Effector memory CD4-positive, alpha-beta T cell (primary cell): ENCODE measurements at places on chromosomes 1 and 21.

GRCh38 chr1:234246638-234247116 lies 126.6 kb upstream of the COA6 start:
- no peak for DNase-seq

- no peak for DNase-seq
Measured at GRCh38 chr21:44905728-44906090, 15.0 kb downstream of the ITGB2 start.

GRCh38 chr1:228794810-228795209 lies 59.5 kb downstream of the RHOU start:
- DNase-seq, result no peak

DNA sequence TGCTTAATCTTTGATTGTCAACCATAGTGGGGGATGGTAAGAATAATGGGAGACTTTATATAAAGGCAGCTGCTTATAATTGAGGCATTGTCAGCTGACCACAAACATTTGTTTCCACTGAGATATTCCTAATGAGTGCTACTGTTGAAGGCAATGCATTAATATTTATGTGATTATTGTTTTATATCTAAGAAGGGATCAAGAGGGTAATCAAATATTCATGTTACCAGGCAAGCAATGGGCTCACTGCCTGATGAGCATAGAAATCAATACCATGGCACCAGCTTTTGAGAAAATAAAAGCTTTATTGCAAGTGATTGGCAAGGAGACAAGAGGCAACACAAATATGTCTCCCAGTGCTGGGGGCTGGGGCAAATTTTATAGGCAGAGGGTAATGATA lies 706.7 kb upstream of the ADAMTS5 start:
- no peak for DNase-seq

DNA sequence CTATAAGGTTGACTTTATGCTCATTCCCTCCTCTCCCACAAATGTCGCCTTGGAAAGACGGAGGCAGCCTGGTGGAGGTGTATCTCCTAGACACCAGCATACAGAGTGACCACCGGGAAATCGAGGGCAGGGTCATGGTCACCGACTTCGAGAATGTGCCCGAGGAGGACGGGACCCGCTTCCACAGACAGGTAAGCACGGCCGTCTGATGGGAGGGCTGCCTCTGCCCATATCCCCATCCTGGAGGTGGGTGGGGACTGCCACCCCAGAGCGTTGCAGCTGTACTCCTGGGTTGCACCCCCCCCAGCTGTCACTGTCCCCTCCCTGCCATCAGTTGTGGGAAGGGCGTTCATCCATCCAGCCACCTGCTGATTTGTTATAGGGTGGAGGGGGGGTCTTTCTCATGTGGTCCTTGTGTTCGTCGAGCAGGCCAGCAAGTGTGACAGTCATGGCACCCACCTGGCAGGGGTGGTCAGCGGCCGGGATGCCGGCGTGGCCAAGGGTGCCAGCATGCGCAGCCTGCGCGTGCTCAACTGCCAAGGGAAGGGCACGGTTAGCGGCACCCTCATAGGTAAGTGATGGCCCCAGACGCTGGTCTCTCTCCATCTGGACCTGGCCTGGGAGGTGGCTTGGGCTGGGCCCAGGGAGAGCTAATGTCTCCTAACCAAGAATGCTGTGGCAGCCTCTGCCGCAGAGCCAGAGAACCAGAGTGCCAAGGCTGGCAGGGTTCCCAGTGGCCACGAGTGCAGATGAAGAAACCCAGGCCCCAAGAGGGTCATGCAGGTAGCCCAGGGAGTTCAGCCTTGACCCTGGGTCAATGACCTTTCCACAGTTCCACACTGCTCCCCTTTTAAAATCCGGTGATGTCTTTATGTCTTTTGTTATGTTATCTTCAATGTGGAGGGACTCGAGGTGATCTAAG lies 13.1 kb downstream of the PCSK9 start:
- no peak for DNase-seq

GRCh38 chr1:32761253-32761877 lies 55.8 kb downstream of the YARS1 start:
- no peak for DNase-seq

DNA sequence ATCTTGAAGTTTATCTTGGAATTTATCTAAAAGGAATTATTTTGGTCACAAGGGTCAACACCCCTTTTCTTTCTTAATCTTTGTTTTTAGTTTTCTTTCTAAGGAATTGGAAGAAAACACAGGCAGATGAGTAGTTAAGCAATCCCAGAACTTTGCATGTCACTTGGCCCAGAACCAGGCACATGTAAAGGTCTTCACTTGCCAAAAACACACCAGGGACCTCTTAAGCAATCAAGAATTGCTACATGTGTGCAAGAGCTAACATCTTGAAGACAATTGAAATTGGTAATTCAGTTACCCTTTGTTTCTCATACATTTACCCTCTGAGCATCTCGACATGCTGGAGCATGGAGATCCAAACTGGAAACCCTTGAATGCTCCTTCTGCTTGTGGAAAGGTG lies 114.2 kb downstream of the ZC3H11B start:
- no peak for DNase-seq

DNA sequence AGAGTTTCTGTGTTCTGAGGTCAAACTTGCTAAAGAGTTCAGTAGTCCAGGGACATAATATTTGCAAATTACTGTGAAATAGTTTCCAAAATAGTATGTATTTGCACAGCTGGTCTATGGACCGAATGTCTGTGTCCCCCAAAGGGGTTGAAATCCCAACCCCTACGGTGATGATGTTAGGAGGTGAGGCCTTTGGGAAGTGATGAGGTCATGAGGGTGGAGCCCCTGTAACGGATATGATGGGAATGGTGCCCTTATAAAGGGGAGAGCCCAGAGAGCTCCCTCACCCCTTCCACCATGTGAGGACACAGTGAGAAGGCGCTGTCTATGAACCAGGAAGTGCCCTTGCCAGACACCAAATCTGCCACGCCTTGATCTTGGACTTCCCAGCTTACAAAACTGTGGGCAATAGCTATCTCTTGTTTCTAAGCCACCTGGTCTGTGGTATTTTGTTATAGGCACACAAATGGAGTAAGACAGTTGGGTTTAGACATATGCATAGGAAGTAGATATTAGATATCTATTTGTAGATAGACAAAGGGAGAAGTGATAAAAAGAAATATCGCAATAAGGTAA lies 21.7 kb downstream of the RNF187 start:
- no peak for DNase-seq

DNA sequence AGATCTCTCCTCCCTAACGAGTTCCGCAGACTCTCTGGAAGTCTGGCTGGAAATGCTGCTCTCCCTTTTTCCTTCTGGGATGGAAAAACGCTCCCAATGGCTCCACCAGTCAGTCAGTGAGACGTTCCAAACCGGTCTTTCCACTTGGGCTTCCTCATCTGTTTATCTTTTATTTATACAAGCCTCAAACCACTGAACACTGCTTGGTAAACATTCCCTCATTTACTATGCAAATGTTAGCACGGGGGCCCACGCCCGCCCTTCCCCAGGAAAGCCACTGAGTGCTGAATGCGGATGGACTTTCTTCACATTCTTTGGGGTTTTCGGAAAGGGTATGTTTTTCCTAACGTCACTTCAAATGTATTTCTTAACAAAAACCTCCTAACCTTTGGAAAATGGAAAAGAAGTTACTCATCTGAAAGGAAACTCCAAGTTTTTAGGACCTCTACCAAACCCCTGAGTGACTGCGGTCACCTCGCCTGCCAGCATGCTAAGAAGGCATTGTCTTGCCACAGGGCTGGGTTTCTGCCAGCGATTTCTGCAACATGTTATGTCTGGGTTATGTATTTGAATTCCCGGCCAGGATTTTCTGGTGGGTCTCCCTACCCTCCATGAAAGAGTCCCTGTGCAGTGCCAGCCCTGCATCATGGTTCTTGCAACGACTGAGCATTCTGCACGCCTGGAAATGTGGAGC lies 14.0 kb upstream of the UMODL1 start:
- no peak for DNase-seq

GRCh38 chr1:229554886-229555621 lies 3.5 kb downstream of the ABCB10 start:
- DNase-seq, result no peak

- DNase-seq, result no peak
Measured at GRCh38 chr1:97893844-97894243, 27.0 kb downstream of the DPYD start.

- no peak for DNase-seq
Measured at GRCh38 chr1:234913278-234913649, 215.4 kb downstream of the TOMM20 start.

GRCh38 chr1:84010136-84010535 lies 11.2 kb upstream of the TTLL7 start:
- no peak for DNase-seq

GRCh38 chr1:47814612-47815395 lies 182.4 kb downstream of the TRABD2B start:
- DNase-seq, result no peak

- DNase-seq, result no peak
Measured at GRCh38 chr1:45442272-45442671, 48.7 kb downstream of the TESK2 start.

DNA sequence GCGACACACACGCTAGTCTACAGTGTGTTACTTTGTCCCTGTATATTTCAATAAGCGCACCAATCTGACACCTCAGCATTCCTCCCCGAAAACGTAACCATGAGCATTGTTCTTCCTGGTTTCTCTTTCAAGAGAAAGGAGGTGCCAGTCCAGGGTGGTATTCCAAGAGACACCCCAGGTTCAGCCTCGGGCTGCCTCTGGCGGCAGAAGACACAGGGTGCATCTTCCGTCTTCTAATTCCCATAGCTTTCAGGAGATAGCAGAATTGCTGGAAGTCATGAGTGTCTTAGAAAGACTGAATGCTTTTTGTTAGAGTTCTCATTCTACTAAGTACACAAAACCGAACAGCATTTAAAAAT lies 15.9 kb upstream of the RGS8 start:
- DNase-seq, result no peak

DNA sequence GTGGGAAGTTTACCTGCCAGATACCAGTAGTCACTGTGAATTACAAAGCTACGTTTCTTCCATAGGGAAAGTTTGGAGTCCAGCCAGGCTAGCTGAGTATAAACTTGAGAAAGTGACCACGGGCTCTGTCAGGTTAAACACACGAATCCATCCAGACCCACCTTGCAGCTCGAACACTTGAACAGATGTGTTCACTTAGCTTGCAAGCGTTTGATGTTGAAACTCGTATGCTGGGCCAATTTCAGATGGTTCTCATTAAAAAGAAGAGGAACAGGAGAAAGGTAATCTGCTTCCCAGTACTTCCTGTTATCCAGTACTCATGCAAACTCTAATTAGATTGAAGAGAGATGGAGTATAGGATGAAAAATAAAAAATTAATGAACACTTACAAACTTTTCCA lies 636.4 kb downstream of the SMYD3 start:
- DNase-seq, result no peak

GRCh38 chr1:220565670-220566069 lies 37.7 kb downstream of the MARK1 start:
- DNase-seq, result no peak

DNA sequence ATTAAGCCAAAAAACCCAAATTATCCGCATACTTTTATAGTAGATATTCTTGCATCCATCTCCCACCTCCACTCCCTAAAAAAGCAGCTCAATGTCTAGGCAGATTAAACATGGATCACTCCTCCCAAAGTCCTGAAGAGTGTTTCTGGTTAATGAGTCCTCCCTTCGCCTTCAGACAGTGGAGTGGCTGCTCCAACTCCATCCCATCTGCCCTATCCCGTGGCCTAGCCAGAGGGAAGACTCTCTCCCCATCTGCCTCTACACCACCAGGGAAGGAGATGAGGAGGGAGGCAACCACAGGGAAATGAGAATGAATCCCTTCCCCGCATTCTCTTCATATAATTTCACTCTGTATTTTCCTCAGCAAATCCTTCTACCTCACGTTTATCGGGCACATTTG lies 103.8 kb downstream of the SLC45A1 start:
- DNase-seq, result no peak

DNA sequence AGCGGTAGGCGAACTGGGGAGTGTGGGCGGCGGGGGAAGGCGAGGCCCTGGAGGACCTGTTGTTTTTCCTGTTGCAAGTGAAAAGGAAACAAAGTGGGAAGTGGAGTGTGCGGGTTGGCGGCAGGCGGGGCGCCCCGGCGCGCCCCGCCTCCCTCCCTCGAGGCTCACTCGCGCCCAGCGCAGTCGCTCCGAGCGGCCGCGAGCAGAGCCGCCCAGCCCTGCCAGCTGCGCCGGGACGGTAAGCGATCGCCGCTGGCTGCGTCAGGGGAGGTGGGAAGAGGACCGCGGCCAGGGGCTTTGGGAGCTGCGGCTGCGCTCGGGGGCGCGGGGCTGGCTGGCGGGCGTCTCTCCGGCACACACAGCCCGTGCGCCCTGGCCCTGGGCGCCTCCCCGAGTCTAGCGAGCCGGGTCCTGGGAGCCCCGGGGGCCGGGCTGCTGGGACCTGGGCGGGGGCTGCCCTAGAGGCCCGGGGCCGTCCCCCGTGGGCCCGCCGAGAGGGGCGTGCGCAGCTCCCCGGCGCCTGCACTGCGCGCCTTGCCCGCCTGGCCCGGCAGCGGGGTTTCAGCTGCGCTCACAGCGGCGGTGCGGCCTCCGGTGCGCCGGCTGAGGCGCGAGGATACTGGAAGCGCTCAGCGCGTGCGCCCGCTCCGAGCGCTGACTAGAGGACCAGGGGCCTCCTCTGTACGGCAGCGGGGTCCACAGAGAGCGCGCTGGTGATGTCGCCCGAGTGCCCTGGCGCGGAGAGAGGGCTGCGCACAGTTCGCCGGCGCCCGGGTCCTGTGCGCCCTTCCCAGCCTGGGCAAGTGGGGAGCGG lies at the start of gene PIK3CD:
Gene PIK3CD (plus strand): TSS at position 167 of the 814 bp plus-strand sequence. CDS start 58,725 bp downstream, outside the sequence.
- DNase-seq, result no peak

DNA sequence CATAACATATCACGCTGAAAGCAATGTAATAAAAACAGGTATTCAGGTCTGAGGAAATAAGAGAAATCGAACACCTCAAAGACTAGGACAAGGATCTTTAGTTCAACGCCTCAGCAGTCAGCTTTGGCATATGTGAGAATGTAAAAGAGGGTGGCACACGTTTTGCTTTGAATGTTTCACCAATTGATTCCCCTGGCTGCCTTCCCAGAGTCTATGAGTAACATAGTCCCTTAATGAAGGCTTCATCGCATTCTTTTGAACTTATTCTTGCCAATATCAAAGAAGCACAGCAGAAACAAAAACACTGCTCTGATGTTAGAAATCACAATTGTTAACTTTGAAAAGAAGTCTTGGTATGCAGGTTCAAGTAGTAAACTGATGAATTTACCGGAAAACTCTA lies 764.8 kb downstream of the ADGRL2 start:
- no peak for DNase-seq

GRCh38 chr1:87903242-87903641 lies 574.6 kb downstream of the LMO4 start:
- no peak for DNase-seq

- peak; percentile 68 for DNase-seq
Measured at GRCh38 chr1:151993734-151994496, at the start of gene S100A10. TSS of gene S100A10 (minus strand) at chr1:151993859. CDS start at chr1:151986230, 7,629 bp downstream.

DNA sequence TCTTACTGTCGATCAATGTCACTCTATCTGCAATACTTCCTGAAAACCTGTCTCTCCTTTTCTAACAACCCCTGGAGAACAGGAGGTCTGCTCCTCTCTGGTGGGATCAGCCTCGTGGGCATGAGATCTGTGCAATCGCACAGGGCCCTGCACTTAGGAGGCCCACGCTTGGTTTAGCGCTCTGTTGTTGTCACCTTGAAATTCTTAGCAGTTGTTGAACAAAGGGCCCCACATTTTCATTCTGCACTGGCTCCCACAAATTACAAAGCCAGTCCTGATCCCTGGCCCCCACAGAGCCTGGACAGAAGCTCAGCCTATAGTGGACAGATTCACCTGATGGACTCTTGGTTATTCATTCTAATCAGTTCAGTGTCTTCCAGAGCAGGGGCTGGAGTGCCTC lies 18.6 kb downstream of the SPOCD1 start:
- DNase-seq, result no peak
